ENCODE measurements at places on chromosomes 1 and 21. TPM values are rescaled to one million over a fixed set of nuclear protein-coding genes. Genes with fewer than 3 reads are reported as not detected.

GRCh38 chr1:171265686-171266085 is 17.4 kb downstream of the FMO1 start:
- no peak overlapping the region for H3K27ac ChIP-seq
- no peak overlapping the region for H3K4me3 ChIP-seq
- H3K4me1 ChIP-seq, result no peaks in the 10 kb centered on the region
- DNase-seq, result no peak
- no peaks in the 10 kb centered on the region for H3K36me3 ChIP-seq
- H3K27me3 ChIP-seq, result no peaks in the 10 kb centered on the region

DNA sequence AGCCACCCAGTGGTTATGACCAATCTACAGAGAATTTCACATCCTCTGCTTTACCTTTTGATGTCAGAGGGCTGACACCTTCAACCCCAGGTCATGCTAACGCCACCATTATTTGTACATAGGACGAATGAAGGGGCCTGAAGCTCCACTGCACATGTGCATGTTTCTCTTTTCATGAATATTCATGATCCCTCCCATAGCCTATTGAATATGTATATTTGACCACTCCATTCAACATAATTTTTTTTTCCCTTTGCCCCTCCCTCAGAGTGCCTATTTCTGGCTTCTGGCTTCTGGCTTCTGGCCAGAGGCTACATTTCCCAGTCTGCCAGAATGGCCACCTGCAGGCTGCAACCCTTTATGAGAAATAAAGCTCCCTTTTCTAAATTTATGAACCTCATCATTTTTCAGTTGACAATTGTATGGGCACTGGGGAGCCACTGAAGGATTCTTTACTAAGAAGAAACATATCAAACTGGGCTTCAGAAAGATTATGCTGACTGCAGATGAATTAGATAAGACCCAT is 406.7 kb downstream of the SIPA1L2 start:
- H3K27me3 ChIP-seq, result no peaks in the 10 kb centered on the region
- H3K36me3 ChIP-seq, result no peaks in the 10 kb centered on the region
- DNase-seq, result no peak

DNA sequence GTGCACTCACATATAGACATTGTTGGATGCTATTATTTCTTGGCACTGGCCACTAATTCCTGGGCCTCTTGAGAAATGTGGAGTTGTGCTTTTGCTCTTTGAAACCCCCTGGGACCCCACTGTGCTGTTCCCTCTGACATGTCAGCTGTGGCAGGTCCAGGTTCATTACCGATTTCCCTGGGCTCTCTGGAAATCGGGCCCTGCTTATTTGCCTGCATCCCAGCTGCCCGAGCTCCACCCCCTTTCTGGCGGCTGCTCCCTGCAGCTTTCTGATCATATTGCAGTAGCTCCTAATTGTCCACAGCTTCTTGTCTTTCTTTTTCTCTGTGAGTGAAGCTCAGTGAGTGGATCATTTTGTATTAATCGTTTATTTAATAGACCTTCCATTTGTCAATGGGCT is 183.7 kb upstream of the FAM78B start:
- H3K4me3 ChIP-seq, result no peak overlapping the region
- no peaks in the 10 kb centered on the region for H3K4me1 ChIP-seq
- DNase-seq, result no peak
- H3K36me3 ChIP-seq, result no peaks in the 10 kb centered on the region
- H3K27ac ChIP-seq, result no peak overlapping the region
- no peaks in the 10 kb centered on the region for H3K27me3 ChIP-seq

DNA sequence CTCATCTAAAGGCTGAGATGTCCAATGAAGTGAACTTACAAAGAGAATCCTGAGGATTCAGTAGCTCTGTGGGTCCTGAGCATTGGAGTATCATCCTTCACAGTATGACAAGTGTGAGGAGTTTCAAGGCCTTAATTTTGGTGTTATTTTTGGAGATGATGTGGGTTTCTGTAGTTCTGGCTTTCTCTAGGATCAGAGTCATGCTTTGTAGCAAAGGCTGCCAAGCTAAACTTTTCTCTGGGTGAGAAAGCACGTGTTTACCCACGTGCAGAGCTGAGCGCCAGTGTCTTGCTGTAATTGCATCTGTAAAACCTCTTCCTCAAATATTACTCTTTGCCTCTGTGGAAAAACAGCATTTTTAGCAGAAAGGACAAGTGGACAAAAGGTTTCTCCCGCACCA is 387.8 kb upstream of the LYPLAL1 start:
- DNase-seq, result peak; percentile 14
- no peaks in the 10 kb centered on the region for H3K36me3 ChIP-seq

DNA sequence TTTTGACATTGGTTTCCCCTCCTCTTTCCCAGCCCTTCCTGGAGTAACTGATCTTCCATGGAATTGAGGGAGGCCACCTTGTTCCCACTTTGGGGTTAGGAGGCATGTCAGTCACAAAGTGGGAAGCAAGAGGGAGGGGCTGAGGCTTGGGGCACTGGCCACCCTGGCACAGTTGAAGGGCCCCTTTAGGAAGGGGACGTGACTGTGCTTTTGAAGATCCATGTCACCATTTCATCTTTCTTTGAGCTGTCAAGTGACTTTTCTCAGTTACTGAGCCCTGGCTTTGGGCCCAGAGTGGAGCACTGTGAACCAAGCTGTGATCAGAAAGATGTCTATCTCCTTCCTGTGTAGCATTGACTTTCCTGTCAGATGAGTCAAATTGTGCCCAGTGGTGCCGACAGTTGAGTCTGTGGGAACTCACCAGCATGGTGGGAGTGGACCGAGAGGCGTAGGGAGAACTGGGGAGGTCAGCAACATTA is 38.5 kb upstream of the TDRD10 start:
- no peaks in the 10 kb centered on the region for H3K27me3 ChIP-seq
- H3K36me3 ChIP-seq, result no peaks in the 10 kb centered on the region
- H3K4me1 ChIP-seq, result no peaks in the 10 kb centered on the region
- H3K4me3 ChIP-seq, result no peak overlapping the region

DNA sequence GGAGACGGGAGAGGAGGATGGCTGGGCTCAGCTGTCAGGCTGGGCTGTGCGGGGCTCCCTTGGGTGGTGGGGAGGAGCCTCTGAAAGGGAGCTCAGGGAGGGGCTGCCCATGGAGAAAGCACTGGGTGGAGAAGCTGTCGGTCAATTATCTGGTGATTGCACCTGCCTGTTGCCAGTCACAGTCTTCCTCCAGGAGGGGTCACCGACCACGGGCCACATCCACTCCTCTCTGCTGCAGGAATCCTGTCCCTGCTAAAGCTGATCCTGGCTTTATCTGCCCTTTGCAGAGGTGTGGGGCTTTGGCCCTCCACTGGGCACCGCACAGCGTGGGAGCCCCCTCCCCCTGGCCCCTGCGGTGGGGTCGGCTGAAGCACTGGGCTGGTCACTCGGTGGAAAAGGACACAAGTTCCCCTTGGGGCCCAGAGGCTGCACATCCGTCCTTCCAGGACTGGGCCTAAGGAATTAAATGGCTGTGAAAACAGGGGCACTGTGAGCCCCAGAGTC is 21.8 kb upstream of the COL18A1 start:
- no peak for DNase-seq
- H3K4me3 ChIP-seq, result no peak overlapping the region
- H3K27me3 ChIP-seq, result no peaks in the 10 kb centered on the region
- no peak overlapping the region for H3K27ac ChIP-seq
- no peaks in the 10 kb centered on the region for H3K4me1 ChIP-seq

DNA sequence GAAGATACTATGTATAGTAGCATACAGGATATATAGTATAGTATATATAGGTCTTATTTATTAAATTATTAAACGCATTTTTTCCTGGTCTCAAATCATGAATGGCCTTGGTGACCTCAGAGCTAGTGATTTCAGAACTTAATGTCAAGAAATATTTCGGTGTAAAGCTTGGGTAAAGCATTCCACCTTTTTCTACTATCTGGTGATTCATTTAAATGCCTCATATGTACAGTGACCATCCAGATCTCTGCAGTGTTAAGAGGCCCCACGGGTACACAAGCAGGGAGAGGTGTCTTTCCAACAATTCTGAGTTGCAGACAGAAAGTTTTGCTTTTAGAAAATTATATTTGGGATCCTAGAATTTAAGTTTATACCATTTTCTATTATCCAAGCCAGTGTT is 626.5 kb downstream of the PTPRC start:
- H3K4me1 ChIP-seq, result no peaks in the 10 kb centered on the region
- no peak overlapping the region for H3K27ac ChIP-seq
- H3K27me3 ChIP-seq, result no peaks in the 10 kb centered on the region
- no peaks in the 10 kb centered on the region for H3K36me3 ChIP-seq

GRCh38 chr1:33367485-33368405 is 46.8 kb upstream of the A3GALT2 start:
- no peaks in the 10 kb centered on the region for H3K27me3 ChIP-seq
- no peak overlapping the region for H3K27ac ChIP-seq
- H3K4me1 ChIP-seq, result peaks cover 19% of the 10 kb centered on the region
- H3K36me3 ChIP-seq, result peaks cover 7% of the 10 kb centered on the region
- peak; percentile 83 for DNase-seq

DNA sequence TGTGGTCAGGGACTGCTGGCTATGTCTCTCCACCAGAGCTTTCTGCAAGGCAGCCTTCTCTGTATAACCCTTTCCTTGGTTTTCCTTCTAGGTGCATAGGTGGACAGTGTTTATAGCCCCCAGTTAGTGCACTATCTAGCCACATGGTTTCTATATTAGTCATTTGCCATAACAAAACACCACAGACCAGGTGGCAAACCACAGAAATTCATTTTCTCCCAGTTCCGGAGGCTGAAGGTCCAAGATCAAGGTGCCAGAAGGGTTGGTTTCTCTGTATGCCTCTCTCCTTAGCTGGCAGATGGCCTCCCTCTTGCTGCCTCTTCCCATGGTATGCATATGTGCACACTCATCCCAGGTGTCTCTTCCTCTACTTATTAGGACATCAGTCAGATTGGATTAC is 106.4 kb downstream of the KAZN start:
- H3K27me3 ChIP-seq, result no peaks in the 10 kb centered on the region
- no peak overlapping the region for H3K4me3 ChIP-seq
- no peaks in the 10 kb centered on the region for H3K36me3 ChIP-seq
- H3K27ac ChIP-seq, result no peak overlapping the region
- H3K4me1 ChIP-seq, result no peaks in the 10 kb centered on the region
- DNase-seq, result no peak

GRCh38 chr1:230772457-230773395 is 25.5 kb downstream of the CAPN9 start:
- H3K27me3 ChIP-seq, result no peaks in the 10 kb centered on the region
- peak; percentile 41 for DNase-seq
- H3K27ac ChIP-seq, result no peak overlapping the region
- H3K4me3 ChIP-seq, result no peak overlapping the region
- H3K36me3 ChIP-seq, result no peaks in the 10 kb centered on the region
- H3K4me1 ChIP-seq, result peaks cover 10% of the 10 kb centered on the region

- no peaks in the 10 kb centered on the region for H3K36me3 ChIP-seq
- H3K4me1 ChIP-seq, result peaks cover 5% of the 10 kb centered on the region
- no peaks in the 10 kb centered on the region for H3K27me3 ChIP-seq
- DNase-seq, result no peak
These were observed 33.7 kb downstream of the RASAL2 start for GRCh38 chr1:178127482-178128191.

DNA sequence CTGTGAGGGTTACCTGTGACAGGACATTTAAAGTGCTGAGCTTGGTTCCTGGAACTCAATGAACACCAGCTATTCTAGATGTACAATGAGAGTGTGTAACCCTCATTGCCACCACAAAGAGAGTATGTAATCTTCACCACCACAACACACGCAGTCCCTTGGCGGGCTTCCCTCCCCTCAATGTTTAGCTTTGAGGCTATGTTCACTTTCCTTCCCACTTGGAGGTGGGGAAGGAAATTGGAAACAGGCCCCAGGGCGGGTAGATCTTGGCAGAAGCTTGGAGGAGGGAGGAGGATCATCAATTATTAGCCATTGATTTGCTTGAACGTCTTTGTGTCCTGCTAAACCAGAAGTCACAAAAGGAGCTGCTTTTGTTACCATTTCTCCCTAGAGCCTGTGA is 8.3 kb upstream of the COL16A1 start:
- H3K27ac ChIP-seq, result no peak overlapping the region
- no peaks in the 10 kb centered on the region for H3K27me3 ChIP-seq
- peaks cover 3% of the 10 kb centered on the region for H3K4me1 ChIP-seq
- no peak overlapping the region for H3K4me3 ChIP-seq

- H3K27ac ChIP-seq, result no peak overlapping the region
- H3K27me3 ChIP-seq, result no peaks in the 10 kb centered on the region
- no peaks in the 10 kb centered on the region for H3K36me3 ChIP-seq
These were observed 191.8 kb downstream of the TPR start for GRCh38 chr1:186183219-186183618.

ARTN gene
- 2.6 TPM for polyA plus RNA-seq

PTPRC gene
- polyA plus RNA-seq, result 0.59 TPM

RSRP1 gene
- 126 TPM for polyA plus RNA-seq

ZSWIM5 gene
- 0.76 TPM for polyA plus RNA-seq

HES4 gene
- polyA plus RNA-seq, result 31.9 TPM
